ENCODE measurements at places on chromosomes 3 and 15.

- no peak for DNase-seq
These were observed 48.1 kb downstream of the HCN4 start for GRCh38 chr15:73320619-73321180.

DNA sequence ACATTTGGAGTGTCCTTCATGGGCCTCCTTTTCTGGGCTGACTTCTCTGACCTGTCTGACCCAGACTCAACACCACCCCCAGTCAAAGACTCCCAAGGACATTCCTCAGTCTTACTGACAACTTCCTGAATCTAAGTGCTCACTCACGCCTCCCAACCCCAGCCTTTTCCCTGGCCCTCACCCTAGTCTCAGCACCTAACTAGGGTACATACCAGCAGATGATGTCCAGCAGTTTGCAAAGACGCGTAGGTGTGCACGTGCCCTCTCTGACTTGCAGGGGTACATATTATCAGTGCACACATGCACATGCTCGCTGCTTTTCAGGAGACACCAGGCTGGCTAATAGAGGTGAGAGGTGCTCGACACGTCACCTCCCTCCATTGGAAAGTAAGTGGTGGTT is 38.7 kb upstream of the SLCO2A1 start:
- DNase-seq = no peak

- DNase-seq = no peak
These were observed 84.2 kb upstream of the ABHD2 start for GRCh38 chr15:89003865-89004725.

GRCh38 chr3:65342084-65342683 is 654.4 kb upstream of the ADAMTS9 start:
- DNase-seq = no peak

- no peak for DNase-seq
These were observed 27.4 kb upstream of the SRGAP3 start for GRCh38 chr3:9276761-9277370.

- DNase-seq = no peak
These were observed 91.8 kb downstream of the FILIP1L start for GRCh38 chr3:100022506-100022905.

DNA sequence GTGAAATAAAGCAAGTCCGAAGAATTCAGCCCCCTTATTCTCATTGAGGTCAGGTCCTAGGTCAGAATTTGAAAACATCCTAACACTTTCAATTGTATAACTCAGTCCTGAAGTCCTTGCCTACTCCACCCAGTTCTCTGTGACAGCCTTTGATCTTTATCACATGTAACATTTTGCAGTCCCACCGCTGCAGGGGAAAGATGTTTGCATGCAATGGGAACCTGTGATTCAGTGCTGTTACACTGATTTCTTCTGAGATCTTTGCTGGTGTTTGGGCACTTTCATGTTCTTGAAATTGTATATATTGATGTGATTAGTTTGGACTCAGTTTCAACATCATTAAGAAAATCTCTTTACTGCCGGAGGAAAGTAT is 18.0 kb upstream of the SECISBP2L start:
- no peak for DNase-seq

- no peak for DNase-seq
These were observed 96.7 kb downstream of the SMARCC1 start for GRCh38 chr3:47685037-47685436.

- DNase-seq = no peak
These were observed 70.0 kb upstream of the ABHD2 start for GRCh38 chr15:89018207-89018606.
